Retinal pigment epithelial cell (primary cell): ENCODE measurements at places on chromosomes 11 and 22.
A peak's percentile ranks its signal among the peaks of the same experiment; 100 is the strongest.

DNA sequence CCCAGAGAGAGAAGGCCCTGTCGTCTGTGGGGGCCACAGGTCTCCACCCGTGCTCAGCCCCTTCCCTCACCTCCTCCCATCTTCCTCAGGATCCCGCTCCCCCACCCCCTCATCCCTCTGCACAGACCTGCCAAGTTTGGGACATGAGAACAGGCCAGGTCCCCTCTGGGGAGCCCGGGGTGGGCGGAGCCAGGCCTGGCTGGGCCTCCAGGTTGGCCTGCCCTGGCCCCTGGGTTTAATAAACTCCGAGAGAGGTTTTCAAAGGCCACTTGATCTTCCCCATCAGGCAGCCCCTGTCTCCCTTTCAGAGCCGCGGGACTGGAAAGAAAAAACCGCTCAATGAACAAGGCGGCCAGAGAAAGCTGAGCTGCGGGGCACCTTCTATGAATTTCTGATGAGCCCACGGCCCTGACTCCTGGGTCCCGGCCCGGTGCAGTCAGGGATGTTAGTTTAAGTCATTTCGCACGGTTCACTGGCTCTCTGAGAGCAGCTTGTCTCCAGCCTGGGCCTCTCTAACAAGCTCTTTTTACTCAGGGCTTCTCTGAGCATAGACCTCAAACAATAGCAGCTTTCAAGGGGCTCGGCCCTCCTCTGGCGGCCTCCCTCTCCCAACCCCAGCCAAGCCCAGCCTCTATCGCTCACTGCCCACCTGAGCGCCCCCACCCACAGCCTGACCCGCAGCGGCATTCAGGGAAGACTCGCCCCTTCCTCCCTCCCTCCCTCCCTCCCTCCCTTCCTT, 64.8 kb downstream of the RPUSD4 start:
- no peak for DNase-seq

DNA sequence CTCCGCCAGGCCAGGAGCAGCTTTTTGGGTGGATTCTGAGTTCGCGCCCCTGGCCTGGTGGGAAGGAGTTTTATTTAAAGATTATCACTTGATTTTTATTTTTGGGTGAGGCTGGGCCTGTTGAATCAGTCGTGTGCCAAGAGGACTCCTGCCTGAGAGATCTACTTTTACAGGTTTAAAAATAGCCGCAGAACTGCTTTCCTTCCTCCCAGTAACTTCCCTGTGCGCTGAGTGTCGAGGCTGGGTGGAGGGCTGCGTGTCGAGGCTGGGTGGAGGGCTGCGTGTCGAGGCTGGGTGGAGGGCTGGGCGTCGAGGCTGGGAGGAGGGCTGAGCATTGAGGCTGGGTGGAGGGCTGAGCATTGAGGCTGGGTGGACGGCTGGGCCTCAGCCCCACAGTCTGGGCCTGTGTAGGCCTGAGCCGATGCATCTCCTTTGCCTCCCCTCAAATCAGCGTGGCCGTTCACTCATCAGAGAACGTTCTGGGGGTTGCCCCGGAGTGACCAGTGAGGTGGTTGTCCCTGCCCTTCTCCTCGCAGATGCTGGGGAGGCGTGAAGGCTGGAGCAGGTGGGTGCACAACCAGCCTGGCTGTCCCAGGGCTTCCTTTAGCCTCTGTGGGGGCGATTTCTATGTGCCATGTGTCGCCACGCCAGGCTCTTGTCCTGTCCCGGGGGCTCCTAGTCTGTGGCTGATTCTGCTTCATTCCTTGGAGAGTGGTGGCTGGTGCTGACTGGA, 30.1 kb downstream of the GRAMD4 start:
- DNase-seq: no peak

GRCh38 chr11:80182901-80183300, 742.1 kb upstream of the TENM4 start:
- DNase-seq: peak; percentile 76

GRCh38 chr22:41482319-41482935, 13.5 kb downstream of the ACO2 start:
- DNase-seq: no peak

DNA sequence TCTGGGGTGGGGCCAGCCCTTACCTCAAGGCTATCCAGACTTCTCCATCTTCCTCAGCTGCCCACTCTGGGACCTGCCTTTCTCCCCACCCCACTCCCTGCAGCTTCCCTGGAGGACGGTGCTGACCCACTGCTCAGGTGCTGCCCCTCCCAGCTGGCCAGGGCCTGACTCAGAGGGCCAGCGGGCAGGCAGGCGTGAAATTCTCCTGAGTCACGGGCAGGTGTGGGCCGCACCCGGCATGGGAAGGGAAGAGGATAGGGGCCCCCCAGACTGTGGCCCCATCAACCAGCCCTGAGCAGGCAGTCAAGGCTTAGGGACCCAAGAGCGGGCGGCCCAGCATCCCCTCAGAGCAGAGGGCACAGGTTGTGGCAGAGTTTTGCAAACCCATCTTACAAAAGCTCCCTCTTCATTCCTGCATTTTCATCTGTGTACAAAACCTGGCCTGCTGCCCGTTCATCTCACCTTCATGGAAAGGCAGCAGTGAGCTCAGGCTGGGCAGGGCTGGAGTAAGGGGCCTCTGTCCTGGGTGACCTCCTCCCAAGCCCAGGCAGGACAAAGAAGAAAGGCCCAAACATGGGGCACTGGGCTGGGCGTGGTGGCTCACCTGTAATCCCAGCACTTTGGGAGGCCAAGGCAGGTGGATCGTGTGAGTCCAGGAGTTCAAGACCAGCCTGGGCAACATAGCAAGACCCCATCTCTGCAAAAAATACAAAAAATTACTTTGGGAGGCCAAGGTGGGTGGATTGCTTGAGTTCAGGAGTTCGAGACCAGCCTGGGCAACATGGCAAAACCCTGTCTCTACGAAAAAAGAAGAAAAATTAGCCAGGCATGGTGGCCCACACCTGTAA, 6.1 kb downstream of the RHOD start:
- no peak for DNase-seq

GRCh38 chr11:113176599-113177360, 137.6 kb upstream of the TTC12 start:
- DNase-seq: peak; percentile 6

GRCh38 chr22:29148826-29149225, 56.9 kb upstream of the EMID1 start:
- DNase-seq: no peak

DNA sequence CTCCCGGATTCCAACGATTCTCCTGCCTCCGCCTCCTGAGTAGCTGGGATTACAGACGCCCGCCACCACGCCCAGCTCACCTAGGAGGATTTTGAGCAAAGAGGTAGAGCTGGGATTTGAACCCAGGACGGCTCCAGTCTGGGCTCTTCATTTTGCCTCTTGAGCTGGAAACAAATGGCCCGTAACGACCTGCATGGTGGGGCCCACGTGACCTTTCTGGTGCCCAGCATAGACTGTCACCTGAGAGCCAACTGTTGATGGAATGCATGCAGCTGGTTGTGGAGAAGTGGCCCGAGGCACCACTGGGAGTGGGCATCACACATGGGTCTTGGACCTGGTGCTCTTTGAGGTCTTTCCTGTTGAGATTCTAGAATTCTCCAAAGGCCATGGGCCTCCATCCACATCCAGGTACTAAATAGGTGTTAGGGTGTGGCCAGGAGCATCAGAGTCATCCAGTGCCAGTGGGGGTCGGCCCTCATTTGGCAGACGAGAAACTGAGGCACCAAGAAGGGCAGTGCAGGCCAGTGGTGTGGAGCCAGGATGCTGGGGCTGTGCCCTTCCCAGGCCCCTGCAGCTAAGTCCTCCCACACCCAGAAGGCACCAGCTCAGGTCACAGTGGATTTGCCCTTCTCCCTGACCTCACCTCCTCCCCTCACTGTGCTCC, 3.9 kb downstream of the ATF4 start:
- no peak for DNase-seq
